HFFc6 (cell line): ENCODE measurements at places on chromosomes 5 and 9. TPM values are rescaled to one million over a fixed set of nuclear protein-coding genes. Genes with fewer than 3 reads are reported as not detected.

DNA sequence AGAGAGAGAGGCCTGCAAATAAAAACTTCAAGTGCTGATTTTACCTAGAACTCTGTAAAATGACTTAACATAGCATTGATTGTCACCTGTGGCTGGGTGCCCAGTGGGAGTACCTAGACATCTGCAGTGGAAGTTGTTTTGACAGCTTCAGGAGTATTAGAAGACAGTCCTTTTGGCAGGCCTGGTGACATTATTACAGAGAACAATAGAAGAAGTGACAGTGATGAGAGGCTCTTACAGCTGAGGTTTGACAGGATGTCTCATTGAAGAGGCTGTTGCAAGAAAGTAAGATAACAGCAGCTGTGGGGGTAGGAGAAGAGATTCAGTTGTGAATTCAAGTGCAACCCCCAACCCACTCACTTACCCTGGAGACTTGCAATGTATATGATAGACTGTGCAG, 27.9 kb upstream of the MUSK start:
- no peak for DNase-seq
- no peaks in the 10 kb centered on the region for H3K27me3 ChIP-seq
- H3K36me3 ChIP-seq = peaks cover 26% of the 10 kb centered on the region
- peak overlapping the region; percentile 58 for H3K27ac ChIP-seq
- no peak overlapping the region; the same call in 1 of the 2 replicates for H3K4me3 ChIP-seq
- H3K4me1 ChIP-seq = peaks cover 38% of the 10 kb centered on the region

GRCh38 chr5:89981878-89982773, 427.4 kb downstream of the CETN3 start:
- H3K4me3 ChIP-seq = no peak overlapping the region
- DNase-seq = no peak
- no peaks in the 10 kb centered on the region for H3K36me3 ChIP-seq

The MYORG gene
- total RNA-seq = 1.4 to 2.3 TPM (median 2.0 TPM) in 3 replicates

The LPAR1 gene
- total RNA-seq = 65.9 to 134 TPM (median 72.3 TPM) in 3 replicates

GRCh38 chr5:65961633-65962032, 35.3 kb downstream of the ERBIN start:
- H3K4me3 ChIP-seq = no peak overlapping the region
- H3K4me1 ChIP-seq = peaks cover 55% of the 10 kb centered on the region
- DNase-seq = peak; percentile 54
- peaks cover 22% of the 10 kb centered on the region for H3K36me3 ChIP-seq
- H3K27me3 ChIP-seq = peaks cover 5% of the 10 kb centered on the region; the same call in 1 of the 2 replicates

DNA sequence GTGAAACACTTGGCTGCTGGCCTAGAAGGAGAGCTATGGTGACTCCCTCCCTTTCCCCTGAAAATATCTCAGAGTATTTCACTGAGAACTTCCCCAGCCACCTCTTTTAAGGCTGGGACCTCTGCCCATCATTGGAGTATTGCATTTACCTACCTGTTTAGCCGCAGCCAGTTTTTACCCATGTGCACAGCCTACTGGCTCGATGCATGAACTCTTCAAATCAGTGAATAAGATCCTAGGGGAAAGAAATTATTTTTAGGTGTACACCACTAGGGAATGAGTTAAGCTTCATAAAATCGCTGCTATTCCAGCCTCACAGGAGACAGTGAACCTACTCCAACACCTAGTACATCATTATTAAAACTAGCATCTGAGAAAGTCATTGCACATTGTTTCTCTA, 16.8 kb upstream of the FAM174A start:
- no peak for DNase-seq
- H3K27ac ChIP-seq = no peak overlapping the region
- no peaks in the 10 kb centered on the region; the same call in none of the 2 replicates for H3K27me3 ChIP-seq
- no peaks in the 10 kb centered on the region for H3K36me3 ChIP-seq
- no peaks in the 10 kb centered on the region for H3K4me1 ChIP-seq
